Sigmoid colon (tissue), 7 donors: ENCODE measurements at places on chromosomes 5 and 9. TPM values are rescaled to one million over a fixed set of nuclear protein-coding genes. Genes with fewer than 3 reads are reported as not detected.
A peak's percentile ranks its signal among the peaks of the same experiment; 100 is the strongest.

- no peak for DNase-seq
Measured at GRCh38 chr5:53694520-53695022, 134.1 kb downstream of the NDUFS4 start.

- no peak for DNase-seq
Measured at GRCh38 chr9:115437418-115437817, 319.5 kb upstream of the TNC start.

DNA sequence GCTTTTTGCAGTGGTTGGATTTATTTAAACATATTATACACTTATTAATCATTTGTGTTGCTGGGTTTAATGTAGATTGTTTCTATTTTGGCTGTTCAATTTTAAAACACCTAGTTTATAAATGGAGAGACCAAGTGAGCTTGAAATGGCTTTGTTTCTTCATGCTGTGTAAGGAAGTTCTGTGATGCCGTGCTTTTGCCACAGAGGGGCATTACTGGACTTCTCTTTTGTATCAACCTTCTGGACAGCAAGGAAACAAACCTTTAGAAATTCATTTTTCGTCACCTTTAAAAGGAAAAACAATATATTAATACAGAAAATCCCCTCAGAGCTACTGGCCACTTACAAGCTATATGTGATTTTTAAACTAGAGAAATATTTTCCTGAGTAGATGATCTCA, 81.9 kb downstream of the DMRTA1 start:
- DNase-seq = no peak

DNA sequence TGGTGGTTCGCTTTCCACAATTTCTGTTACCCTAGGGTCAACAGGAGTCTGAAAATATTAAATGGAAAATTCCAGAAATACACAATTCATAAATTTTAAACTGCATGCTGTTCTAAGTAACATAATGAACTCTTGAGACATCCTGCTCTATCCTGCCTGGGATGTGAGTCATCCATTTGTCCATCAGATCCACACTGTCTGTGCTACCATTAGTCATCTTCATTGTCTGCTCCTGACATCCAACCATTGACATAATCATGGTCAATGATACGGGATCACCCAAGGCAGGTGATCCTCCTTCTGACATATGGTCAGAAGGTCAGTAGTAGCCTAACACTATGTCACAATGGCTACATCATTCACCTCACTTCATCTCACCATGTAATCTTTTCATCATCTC, 276.7 kb upstream of the KIF2A start:
- DNase-seq = no peak

DNA sequence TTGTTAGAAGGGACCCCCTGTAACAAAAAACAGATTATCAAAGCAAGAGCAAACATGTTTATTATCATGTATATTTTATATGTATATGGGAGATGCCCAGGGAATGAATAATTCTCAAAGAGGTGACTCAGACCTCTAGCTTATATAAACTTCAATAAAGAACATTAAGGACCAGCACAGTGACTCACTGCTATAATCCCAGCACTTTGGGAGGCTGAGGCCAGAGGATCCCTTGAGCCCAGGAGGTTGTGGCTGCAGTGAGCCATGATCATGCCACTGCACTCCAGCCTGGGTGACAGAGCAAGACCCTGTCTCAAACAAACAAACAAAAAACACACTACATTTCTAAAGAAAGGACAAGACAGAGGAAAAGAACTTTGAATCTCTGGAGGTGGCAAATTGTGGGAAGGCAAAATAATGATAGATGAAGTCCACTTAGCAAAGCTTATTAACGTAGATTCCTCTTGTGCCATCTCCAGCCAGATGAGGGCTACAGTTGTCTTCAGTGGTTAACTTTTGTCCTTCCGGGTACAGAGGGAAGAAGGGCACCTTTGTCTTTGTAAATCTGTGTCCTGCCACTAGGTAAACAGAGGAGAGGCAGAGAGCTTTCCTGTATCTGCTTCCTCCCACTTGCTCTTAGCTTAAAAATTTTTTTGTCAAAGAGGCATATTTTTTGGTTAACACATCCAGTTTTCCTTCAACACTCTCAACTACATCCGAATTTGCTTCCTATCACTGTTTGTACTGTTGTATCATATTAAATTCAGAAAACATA, 7.5 kb upstream of the RFK start:
- DNase-seq = no peak

- no peak for DNase-seq
Measured at GRCh38 chr5:158640593-158640980, 459.1 kb downstream of the EBF1 start.

DNA sequence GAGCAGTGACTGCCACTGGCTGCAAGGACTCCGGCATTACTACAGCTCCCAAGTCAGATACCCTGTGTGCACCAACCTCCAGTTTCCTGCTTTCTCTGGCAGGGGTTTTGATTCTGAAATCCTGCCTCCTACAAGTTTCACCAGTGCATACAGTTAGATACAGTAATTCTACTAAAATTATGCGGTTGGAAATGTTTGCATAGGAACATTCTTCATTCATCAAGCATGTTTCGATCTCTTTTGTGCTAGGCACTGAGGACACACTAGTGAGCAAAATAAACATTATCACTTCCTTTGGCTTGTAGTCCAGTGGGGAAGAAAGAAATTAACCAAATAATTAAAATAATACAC, 152.2 kb downstream of the TMEM167A start:
- no peak for DNase-seq

DNA sequence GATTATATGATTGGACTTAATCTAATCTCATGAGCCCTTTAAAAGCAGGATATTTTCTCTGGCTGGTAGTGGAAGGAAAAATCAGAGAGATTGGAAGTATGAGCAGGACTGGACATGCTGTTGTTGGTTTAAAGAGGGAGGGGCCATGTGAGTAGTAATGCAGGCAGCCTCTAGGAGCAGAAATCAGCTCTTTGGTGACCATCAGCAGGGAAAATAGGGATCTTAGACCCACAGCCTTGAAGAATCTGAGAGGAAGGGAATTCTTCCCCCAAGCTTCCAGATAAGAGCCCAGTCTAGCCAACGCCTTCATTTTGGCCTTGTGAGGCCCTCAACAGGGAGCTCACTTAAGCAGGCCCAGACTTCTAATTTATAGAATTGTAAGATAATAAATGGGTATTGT, 9.5 kb downstream of the SH3GL2 start:
- no peak for DNase-seq

- no peak for DNase-seq
Measured at GRCh38 chr9:135962696-135963307, 1.6 kb upstream of the UBAC1 start.

- DNase-seq = no peak
Measured at GRCh38 chr5:33227746-33228145, 213.0 kb upstream of the TARS1 start.

DNA sequence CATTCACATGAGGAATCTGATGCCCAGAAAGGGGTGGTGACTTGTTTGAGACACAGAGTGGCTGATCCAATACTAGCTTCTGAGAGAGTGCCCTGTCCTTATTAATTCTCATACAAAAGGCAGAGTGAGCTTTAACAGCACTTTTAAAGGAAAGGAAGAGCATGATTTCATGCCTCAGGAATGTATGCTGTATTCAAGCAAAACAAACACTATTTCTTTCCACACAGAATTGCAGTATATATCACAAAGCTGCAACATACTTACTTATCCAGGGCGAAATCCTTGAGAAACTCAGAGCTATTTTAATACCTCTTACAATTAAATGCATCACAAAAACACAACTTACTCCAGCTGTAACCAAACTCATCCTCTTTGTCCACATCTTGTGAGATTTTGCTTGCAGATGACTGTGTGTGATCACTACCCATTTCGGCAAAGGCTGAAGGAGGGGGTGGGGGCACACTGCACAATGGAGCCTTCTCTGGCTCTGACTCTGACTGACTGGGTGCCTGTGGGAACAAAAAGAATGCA, 139.8 kb downstream of the MPDZ start:
- no peak for DNase-seq

GRCh38 chr9:72038408-72038807, 22.0 kb downstream of the C9orf57 start:
- DNase-seq = no peak

DNA sequence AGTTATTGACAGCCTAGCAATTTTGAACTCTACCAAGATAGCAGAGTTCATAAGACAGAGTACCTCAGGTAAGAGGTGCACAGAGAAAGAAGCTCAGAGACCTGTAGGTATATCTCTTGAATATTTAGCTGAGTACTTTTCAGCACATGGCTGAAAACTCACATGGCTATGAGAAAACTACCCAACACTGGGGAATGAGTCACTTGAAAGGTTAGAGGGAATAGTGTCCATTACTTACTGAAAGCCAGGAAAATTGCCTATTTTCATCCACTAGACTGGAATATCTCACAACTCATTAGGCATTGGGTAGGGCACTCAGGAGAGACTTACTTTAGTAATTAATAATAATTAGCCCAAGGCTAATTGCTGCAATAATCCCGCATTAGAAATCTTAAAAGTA, 8.3 kb downstream of the TSLP start:
- DNase-seq = no peak

DNA sequence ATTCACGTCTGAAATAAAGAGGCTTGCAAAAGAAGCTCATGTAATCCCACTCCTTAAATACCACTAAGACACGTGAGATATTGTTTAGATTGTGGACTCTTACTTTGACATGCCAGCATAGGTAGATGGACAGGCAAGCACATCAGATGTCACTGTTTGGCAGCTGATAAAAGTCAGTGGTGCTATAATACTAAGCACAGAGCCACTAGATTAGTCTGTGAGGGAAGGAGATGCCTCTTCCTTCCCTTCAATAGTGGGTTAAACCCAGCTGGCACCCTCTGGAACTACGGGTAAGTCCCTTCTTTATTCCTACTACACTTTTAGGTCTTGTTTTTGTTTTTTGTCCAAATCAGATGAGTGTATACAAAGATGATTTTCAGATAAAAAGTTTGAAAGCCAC, at the start of gene MYOT:
Gene MYOT, plus strand, starts transcription at position 197 of the 400 bp plus-strand sequence. CDS start 2,792 bp downstream, outside the sequence.
- DNase-seq = no peak

GRCh38 chr9:132507670-132508469, 74.5 kb upstream of the BARHL1 start:
- peak; percentile 72 for DNase-seq

GRCh38 chr5:119420169-119420568, 32.1 kb upstream of the HSD17B4 start:
- no peak for DNase-seq

DNA sequence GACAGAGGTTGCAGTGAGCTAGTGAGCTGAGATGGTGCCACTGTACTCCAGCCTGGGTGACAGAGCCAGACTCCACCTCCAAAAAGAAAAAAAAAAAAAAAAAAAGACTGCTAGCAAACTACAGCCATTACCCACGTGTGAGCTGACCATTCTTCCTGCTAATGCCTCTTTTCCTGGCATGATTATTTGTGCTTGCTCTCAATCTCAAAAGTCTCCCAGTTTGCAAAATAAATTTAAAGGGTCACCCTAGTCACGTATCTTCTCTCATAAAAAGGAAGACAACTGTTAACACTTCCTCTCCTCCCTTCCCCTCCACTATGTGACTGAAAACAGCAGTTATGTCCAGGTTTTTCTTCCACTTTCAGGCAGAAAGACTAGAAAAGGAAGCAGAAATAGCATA, 37.2 kb downstream of the TRIM36 start:
- DNase-seq = no peak

- DNase-seq = no peak
Measured at GRCh38 chr9:109086221-109086620, 33.5 kb downstream of the TMEM245 start.

- no peak for DNase-seq
Measured at GRCh38 chr5:125413496-125414274, 667.2 kb upstream of the ZNF608 start.

GRCh38 chr5:34691326-34691725, 35.2 kb downstream of the RAI14 start:
- no peak for DNase-seq

DNA sequence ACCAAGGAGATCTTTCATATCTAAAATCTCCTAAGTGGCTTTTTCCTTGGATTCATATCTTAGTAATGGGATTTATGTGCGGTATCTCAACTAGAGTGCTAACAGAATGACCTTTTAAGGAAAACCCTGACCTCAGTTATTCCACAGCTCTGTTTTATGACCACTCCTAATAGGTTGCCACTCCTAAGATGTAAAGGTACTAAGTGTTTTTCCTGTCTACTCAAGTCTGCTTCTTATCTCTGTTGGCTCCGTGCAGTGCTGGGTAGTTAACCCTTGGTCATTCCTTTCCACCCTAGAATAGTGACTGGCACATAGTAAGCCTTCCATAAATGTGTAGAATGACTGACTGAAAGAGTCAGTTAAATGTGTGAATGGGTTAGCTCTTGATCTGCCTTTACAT, 161.4 kb downstream of the DOCK2 start:
- no peak for DNase-seq

- no peak for DNase-seq
Measured at GRCh38 chr5:33688526-33688925, 203.3 kb downstream of the ADAMTS12 start.

DNA sequence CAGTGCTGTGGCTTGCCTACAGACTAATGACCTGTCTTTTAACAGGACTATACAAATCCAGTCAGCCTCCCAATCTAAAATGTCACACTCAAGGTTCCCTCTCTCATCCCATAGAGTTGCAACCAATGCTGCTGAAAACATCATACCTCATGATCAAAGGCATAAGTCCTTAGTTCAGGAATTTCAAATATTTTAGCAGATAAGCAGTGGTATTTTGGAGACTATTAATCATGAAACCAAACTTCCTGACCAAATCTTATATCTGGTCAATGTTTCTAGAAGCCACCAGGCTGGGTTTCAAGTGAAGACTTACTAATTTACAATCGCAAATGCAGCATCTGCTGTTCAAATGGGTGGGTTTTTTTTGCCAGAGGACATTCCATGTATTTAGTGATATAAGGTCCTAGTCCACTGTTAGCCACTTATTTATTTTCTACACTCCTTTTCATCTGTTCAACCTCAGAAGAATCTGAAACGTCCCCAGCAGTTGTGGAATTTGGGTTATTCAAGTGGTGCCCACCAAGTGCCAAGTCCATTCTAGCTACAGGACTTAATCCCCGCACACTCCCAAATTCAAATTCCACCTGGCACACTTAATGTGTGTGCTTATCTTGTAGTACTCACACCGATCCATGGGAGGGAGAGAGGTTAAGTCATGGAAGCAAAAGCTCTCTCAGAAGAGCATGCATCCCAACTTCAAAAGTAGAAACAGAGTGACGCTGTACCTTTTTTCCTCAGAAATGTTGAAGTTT, 5.8 kb downstream of the TAS2R1 start:
- no peak for DNase-seq

- DNase-seq = no peak
Measured at GRCh38 chr5:169162407-169162806, 138.5 kb downstream of the SLIT3 start.

- no peak for DNase-seq
Measured at GRCh38 chr5:25649628-25650265, 1005.0 kb upstream of the CDH10 start.

ANKRD31 gene
- total RNA-seq = not detected

OR1J2 gene
- total RNA-seq = not detected

TJP2 gene
- total RNA-seq = 16.1 TPM

TXNDC8 gene
- total RNA-seq = not detected

CCDC183 gene
- 1.5 TPM for total RNA-seq

CNTLN gene
- total RNA-seq = 12.1 TPM

CSF2 gene
- not detected for total RNA-seq

RACK1 gene
- 2,174 TPM for total RNA-seq

SLCO6A1 gene
- total RNA-seq = not detected

FAM78A gene
- 1.2 TPM for total RNA-seq

ANKRD20A1 gene
- 1.4 TPM for total RNA-seq

SLC27A4 gene
- total RNA-seq = 10.7 TPM

RORB gene
- total RNA-seq = 1.9 TPM

SOHLH1 gene
- total RNA-seq = not detected

ARHGEF39 gene
- total RNA-seq = 3.3 TPM

C5orf58 gene
- not detected for total RNA-seq

SETD9 gene
- 30.7 TPM for total RNA-seq
